COR-L47 (cell line): ENCODE measurements at places on chromosomes 1 and 21.

GRCh38 chr1:226349801-226350518 is 41.0 kb upstream of the LIN9 start:
- no peak for DNase-seq

- DNase-seq, result no peak
Measured at GRCh38 chr1:9691108-9691445, 39.5 kb downstream of the PIK3CD start.

DNA sequence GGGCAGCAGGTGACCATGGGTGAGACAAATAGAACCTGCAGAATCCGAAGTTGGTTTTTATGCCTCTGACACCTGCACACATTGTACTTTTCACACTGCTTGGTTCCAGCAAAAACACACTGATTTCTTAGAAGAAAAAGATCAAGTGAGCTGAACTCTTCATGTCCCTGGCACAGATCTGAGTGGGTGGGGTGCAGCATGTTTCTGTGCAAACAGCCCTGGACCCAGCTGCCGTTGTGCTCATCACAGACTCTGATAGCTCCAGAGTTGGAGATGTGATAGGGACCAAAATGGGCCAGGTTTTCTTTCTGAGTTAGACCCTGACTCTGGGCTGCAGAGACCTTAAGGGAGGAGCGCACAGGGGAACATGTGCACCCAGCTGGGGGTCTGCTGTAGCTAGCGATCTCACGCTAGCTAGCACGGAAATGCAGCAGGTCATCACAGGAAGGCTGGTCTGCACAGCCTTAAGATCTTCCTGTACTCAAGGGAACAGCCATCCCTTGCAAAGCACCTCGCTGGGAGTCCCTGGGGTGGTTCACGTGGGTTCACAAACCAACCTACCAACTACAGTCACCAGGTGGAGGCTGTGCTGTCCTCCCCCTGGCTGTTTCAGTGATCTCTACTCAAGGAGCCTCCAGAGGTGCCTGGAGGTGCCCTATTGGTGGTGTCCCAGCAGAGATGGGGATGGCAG is 291.1 kb downstream of the PTPRU start:
- no peak for DNase-seq

DNA sequence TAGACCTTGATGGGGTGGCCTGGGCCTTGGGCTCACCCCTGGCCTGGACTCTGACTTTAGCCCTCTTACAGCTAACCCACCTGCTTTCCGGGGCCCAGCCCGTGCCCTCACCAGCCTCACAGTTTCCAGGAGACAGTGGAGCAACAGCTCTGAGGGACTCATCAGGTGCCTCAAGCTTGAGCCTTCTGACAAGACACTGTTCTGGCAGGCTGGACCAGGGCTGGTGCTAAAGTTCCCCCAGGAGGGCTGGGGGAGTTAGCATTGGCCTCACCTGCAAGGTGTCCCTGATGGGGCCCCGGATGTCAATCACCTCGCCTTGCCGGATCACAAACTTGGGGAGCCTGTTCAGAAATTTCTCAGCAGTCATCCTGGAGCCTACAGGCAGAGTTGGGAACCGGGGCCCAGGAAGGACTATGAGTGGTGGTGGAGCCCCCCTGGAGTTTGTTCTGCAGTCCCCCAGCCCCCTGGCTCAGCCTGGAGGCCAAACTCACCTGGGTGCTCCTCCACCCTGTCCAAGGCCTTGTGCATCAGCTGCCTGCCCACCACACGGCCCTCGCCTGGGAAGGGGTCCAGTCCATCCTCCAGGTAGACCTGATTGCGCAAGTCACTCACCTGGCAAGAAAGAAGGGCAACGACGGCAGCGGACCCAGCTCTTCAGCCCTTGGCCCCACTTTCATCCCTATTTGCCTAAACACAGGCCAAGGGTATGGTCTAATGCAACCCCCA is 4.1 kb downstream of the SH3BGRL3 start:
- DNase-seq, result no peak
